D721Med (cell line): ENCODE measurements at places on chromosomes 1 and 21.

DNA sequence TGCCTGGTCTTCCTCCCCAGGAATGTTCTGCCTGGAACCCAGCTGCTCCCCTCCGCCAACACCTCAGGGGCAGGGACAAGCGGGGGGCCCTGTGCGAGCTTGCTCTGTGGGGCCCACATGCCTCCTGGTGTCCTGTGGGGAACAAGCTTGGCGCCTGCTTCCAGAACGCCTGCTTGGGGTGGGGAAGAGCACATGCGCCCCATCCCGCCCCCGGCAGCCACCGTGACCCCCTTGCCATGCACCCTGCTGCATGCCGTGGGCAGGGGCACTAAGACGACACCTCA lies 57.4 kb downstream of the MEGF6 start:
- no peak for DNase-seq

DNA sequence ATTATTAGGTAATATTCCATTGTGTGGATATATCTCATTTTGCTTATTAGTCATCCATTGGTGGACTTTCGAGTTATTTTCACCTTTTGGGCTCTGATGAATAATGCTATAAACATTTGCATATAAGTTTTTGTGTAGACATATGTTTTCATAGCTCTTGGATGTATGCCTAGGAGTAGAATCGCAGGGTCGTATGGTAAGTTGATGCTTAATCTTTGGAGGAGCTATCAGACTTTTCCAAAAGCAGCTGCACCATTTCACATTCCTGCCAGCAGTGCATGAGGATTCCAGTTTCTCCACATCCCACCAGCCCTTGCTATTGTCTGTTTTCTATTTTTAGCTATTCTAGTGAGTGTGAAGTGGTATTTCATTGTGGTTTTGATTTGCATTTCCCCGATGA lies 120.3 kb upstream of the TMEM51 start:
- DNase-seq = no peak

DNA sequence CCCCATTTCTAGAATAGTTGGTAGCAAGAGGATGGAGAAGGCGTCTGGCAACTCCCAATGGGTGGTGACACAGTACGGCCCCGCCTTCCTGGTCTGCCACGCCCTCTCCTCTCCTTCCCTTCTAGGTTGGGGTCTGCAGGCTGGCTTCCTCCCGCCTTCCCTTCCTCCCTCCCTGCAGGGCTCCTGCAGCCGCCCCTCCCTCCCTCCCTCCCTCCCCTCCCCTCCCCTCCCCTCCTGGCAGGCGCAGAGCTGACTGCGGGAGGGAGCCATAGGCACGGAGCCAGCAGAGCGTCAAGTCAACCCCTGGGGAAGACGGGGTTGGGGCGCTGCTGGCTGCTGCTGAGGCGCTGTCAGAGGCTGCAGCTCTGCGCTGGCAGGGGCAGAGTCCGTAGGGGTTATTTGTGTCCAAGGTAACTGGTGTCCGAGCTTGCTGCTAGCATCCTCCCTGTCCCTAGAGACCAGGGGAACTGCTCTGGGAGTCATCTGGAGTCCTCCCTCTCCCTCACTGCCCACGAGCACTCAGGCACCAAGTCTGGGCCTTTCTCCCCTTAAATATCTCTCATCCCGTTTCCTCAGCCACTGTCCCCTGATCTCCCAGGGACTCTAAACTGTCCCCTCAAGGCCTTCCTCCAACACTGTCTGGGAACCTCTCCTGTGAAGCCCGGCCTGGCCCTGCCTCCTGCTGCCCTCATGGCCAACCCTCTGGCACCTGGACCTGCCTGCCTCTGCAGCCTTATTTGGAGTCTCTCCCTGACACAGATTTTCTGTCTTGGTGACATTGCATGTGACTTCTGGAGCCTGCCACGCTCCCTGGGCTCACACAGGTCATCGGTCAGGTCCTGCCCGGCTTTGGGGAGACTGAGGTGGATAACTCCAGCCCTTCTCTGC lies 57.4 kb upstream of the ACOT11 start:
- no peak for DNase-seq

GRCh38 chr1:246573491-246573890 lies 7.2 kb downstream of the CNST start:
- DNase-seq = no peak

- no peak for DNase-seq
Observed at GRCh38 chr1:165052936-165053335, 303.6 kb downstream of the LMX1A start.

DNA sequence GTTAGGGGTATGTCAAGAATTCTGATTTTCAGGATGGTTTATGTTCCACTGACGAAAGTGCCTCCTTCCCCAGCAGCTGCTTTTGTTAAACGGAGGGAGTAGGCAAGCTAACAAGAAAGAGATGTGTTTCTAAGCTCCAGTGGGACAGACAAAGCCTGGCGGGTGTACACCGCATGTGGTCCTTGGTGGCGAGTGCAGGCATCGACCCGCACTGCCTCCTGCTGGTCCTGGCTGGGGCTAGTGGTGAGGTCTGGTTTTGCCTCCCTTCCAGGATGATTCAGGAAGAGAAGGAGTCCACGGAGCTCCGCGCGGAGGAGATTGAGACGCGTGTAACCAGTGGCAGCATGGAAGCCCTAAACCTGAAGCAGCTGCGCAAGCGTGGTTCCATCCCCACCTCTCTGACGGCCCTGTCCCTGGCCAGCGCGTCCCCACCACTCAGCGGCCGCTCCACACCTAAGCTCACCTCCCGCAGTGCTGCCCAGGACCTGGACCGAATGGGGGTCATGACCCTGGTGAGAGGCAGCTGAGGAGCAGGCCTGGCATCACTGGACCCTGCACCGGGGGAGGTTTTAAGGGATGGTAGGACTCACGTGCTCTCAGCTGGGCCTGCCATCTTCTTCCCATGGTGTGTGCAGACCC lies 29.0 kb downstream of the PPFIA4 start:
- DNase-seq = no peak

DNA sequence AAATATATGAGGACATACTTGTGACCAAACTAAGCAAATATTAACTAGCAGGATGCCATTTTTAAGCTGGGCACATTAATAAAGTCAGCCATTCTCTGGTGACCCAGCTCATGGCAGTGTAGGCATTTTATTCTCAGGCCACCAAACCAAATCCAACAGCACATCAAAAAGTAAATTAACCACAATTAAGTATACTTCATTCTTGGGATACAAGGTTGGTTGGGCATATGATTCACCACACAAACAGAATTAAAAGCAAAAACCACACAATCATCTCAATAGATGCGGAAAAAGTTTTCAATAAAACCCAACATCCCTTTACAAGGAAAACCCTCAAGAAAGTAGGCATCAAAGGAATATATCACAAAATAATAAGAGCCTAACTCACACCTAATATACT lies 101.3 kb downstream of the FAF1 start:
- DNase-seq = no peak

DNA sequence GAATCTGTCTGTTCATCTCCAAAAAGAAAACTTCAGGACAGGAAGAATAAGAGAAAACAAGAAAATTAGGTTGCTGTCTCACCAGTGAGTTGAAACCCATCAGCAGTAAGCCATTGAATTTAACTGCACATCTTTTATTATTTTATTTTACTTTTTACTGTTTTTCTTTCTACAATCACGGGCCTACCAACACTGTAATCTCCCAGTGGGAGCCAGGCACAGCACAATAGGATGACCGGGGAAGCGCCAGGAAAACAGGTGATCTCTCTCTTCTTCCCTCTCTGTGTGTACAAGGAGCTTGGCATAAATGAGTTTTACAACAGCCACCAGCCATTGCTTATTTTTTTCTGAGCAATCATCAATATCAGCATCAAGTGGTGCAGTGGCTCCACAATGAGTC lies 113.1 kb upstream of the ESRRG start:
- DNase-seq = no peak

DNA sequence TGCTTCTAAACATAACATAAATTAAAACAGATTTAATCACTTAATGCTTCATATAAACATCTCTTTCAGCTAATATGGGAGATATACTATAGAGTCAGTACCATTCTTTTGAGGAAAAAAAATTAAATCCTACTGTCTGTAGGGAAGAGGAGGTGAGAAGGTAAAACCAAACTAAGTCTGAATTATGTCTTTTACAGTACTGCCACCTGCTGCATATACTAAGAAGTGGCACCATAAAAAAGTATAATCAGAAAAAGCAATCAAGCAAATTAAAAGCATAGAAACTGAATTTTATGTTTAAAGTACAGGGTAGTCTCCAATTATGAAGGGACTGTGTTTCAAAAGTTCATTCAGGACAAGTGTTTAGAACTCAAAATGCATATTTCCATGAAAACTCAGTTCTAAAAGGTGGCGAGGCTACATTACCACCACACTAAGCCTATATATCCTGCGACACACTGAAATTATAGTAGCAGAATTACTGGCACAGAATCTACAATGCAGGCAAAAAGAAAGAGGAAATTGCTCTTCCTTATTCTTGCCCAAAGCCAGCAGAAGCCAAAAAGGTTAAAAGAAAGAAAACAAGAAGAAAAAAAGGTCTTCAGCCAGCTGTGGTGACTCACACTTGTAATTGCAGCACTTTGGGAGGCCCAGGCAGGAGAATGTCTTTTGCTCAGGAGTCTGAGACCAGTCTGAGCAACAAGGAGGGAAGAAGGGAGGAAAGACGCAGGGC lies 9.0 kb downstream of the NSL1 start:
- no peak for DNase-seq

- DNase-seq = no peak
Observed at GRCh38 chr1:153474347-153474746, 13.9 kb upstream of the S100A7 start.

DNA sequence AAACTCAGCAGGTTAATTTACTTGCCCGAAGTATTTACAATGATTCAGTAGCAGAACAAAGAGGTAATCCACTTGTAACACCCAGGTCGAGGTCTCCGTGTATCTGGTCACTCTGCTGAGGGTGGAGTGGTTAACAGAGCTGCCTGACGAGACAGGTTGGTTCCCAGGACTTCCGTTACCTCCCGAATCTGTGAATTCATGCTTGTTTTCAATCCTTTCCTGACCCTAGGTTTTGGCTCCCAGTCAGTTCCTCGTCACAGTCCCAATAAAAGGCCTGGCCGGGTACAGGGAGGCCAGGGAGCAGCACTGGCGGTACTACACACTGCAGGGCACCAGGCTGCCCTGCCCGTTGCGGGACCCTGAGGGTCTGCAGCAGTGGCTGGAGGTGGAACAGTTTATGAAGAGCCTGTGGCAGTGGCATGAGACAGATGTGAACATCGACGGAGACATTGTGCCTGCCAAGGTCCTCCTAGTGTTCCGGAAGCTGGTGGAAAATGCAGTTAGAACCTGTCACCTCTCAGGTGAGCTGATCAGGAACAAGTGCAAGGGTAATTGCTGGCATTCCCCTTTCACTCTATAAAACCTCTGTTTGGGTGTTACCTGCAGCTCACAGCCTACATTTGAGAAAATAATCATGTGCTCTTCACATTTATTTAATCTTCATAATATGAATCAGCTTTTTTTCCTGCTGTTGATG lies 12.8 kb downstream of the MAB21L3 start:
- DNase-seq = no peak

DNA sequence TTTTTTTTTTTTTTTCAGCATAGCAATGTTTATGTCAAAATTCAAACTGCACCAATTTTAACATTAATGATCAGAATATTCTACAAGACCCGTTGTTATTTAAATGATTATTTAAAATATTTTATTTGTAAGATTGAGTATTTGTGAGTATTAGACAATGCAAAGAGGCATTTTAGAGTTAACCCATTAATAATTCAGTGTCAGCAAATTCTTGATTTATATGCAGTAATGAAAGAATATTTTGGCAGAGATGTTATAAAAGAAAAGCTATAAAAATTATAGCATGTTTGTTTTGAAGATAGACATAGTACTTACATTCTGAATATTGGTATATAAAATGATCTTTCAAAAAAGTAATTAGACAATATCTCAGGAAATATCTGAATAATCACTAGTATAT lies 269.5 kb upstream of the ZRANB2 start:
- no peak for DNase-seq

DNA sequence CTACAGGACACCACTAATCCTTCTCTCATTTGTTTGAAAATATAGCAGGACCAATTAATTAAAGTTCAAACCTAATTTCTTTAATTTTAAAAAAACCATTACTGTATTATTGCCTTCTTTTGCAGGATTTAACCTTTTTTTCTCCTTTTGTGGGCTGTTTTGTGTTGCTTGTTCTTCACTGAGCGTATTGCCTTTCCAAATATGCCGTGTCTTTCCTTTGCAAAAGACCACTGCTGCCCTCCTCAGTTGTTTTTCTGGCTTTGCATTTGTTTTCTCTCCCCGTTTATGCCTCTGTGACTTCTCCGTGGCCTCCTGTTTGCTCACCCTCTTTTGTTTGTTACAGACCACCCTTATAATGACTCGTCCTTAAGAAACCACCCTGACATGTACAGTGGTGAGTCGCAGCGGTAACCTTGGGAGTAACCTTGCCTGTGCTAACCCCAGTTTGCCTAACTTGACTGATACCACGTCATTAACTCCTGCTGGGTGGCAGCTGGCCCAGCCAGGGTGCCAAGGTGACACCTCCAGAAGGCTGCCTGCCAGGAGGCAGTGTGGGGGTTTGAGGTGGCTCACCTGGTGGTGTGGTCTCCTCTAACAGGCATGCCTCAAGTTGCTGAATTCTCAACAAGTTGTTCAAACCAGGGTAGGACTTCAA lies 81.1 kb upstream of the CNTN2 start:
- DNase-seq = no peak

DNA sequence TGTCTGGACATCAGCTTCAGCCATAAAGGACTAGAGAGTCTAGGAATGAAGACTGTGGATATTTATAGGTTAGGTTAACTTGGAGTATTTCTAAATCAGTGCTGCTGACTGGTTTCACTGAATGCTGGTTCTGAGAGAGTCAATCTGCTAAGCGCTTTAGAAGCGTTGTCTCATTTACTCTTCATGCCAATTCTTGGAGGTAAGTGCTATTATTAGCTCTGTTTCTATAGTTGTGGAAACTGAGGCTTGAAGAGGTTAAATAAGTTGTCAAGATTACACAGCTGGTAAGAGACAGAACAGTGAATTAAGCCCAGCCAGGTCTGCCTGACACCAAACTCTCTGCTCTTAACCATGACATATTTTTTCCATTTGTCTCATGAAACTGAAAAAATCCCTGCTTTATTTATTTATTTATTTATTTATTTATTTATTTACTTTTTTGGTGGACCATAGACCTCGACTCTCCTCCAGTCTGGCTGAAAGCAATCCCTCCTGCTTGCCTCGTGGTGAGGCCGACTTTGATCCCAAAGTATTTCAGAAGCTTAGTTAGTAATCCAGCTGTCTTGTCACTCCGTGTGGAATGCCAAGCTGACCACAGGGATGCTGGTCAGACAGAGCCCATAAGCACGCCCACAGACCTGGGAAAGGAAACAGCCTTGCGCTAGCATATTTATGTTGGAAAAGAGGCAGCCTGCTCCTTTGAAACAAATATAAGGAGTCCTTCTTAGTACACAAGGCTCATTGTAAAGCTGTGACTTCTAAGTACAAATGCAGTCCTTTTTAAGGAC lies 16.9 kb downstream of the NTMT2 start:
- peak; percentile 17 for DNase-seq

GRCh38 chr1:178092878-178093493 lies 918 bp upstream of the RASAL2 start:
- peak; percentile 40 for DNase-seq

DNA sequence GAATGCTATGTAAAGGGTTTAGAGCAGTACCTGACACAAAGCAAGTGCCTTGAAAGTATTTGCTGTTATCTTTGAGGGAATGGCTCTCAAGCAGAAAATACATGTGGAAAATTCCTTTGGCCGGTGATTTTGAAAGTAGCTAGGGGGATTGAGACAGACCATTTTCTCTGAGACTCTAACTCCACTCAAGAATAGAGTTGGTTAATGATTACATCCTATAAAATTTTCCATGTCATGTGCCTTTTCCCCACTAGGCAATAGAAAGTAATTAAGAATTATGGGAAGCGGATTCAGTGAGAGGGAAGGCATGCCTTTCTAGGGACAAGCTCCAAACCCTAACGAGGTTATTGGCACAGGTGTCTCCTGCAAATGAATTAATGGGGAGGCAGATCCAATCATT lies 276.0 kb downstream of the GPATCH2 start:
- DNase-seq = no peak
